ENCODE measurements at places on chromosomes 4 and X.

- peak; percentile 77 for ATAC-seq
Measured at GRCh38 chr4:158255727-158256324, 45.5 kb downstream of the TMEM144 start.

DNA sequence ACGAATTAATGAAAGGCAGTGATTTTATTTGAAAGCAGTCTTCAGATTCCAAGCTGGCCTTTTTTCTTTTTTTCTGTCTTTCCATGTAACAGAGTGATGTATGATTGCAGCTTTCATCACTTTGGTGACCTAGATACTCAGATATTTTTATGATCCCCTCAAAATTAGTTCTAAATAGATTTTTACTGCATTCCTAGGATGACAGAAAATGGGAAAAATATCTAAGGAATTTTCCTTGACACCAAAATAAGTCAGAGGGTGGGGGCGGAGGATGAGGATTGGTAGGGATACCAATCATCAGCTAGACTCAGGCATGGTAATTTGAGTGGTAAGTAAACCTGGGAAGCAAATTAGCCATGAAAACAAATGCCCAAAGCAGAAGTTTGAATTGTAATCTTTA lies 11.9 kb upstream of the HMGB2 start:
- ATAC-seq = peak; percentile 55

- no peak for ATAC-seq
Measured at GRCh38 chr4:81652069-81652478, 180.4 kb upstream of the RASGEF1B start.

GRCh38 chr4:83129264-83129663 lies 14.7 kb upstream of the PLAC8 start:
- ATAC-seq = no peak

DNA sequence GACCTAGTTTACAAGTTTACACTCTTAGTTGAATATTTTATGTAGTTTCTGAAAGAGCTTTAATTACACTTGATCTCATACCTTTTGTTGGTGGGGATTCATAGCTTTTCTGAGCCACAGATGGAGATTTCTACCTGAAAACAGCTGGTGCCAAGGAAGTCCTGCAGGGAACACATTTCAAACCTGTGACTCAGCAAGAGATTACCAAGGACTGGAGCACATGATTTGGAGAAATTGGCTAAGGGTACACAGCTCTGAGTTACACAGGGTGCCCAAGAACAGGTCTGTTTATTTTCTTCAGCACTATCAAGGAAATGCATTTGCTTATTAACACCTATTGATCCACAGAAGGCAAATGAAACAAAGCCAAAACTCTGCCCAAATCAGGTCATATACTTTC lies 691.5 kb downstream of the KCTD8 start:
- ATAC-seq = no peak

- peak; percentile 49 for ATAC-seq
Measured at GRCh38 chr4:57158221-57158620, 48.0 kb upstream of the IGFBP7 start.

- ATAC-seq = no peak
Measured at GRCh38 chr4:6024313-6024960, 6.2 kb upstream of the C4orf50 start.

DNA sequence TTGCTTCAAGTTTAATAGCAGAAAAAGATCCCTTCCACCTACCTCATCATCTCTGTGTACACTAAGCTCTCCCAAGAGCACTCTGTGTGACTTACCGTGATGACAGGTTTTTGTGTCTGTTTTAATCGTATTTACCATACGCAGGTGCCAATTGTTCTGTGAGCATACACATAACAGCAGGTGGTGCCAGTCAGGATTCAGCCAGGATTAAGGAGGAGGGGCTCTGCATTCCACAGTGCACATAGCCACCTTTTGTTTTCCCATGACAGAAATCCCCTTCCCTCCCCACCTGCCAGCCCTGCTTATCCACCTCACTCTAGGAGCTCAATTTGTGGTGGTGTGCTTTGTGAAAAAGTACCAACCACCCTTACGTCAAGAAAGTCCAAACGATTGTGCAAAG lies 14.8 kb downstream of the ANK2 start:
- ATAC-seq = no peak

DNA sequence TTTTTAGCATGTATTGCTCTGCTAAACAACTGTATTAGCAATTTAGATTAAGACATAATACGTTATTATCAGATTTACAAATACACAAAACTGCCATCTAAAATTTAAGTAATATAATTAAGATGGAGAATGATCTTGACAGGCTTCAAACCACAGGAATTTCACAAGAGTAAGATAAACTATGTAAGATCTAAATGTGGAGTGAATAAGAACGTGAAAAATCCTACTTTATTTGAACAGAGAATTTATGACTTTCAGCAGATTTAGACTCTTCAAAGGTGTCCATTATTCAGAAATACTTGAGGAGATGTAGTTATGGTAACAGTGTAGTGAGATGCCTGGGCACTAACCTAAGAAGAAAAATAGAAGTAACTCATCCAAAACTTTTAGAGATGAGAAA lies 73.2 kb downstream of the SLC4A4 start:
- no peak for ATAC-seq

- no peak for ATAC-seq
Measured at GRCh38 chrX:68084765-68085164, 348.5 kb downstream of the OPHN1 start.

DNA sequence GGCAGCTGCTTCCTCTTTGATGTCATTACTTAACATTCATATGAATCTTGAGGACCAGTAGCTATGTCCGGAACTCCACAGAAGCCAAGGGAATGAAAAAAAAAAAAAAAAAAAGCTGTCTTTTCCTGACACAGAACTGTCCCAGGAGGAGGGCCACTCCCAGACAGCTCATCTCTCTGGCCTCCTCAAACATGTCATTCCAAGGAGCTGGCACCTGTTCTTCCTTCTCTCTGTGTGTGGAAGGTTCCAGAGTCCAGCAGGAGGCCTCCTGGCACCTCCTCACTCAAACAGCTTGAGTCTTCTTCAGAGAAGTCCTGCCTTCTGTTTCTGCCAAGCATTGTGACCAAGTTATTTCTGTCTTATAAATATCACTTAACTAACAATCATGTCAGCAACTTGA lies 458.5 kb downstream of the AFF2 start:
- no peak for ATAC-seq

DNA sequence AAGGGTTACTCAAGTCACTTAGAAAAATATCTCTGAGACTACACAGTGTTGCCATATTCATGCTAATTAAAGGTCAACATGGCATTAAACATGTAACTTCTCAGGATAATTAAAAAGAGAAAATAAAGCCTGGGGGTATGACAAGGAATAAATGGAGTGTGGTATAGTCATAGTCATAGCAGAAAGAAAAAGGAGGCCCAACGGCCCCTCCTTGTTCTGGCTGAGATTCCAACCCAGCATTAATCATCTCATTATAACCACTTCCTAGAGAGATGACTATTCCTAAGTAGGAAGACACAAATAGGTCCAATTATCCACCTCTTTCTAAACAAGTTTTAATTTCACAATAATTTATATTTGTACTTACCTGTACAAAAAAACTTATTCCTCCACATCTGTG lies 778.4 kb upstream of the AADAT start:
- ATAC-seq = peak; percentile 53

GRCh38 chr4:107183155-107183774 lies 147.2 kb upstream of the DKK2 start:
- ATAC-seq = peak; percentile 99

DNA sequence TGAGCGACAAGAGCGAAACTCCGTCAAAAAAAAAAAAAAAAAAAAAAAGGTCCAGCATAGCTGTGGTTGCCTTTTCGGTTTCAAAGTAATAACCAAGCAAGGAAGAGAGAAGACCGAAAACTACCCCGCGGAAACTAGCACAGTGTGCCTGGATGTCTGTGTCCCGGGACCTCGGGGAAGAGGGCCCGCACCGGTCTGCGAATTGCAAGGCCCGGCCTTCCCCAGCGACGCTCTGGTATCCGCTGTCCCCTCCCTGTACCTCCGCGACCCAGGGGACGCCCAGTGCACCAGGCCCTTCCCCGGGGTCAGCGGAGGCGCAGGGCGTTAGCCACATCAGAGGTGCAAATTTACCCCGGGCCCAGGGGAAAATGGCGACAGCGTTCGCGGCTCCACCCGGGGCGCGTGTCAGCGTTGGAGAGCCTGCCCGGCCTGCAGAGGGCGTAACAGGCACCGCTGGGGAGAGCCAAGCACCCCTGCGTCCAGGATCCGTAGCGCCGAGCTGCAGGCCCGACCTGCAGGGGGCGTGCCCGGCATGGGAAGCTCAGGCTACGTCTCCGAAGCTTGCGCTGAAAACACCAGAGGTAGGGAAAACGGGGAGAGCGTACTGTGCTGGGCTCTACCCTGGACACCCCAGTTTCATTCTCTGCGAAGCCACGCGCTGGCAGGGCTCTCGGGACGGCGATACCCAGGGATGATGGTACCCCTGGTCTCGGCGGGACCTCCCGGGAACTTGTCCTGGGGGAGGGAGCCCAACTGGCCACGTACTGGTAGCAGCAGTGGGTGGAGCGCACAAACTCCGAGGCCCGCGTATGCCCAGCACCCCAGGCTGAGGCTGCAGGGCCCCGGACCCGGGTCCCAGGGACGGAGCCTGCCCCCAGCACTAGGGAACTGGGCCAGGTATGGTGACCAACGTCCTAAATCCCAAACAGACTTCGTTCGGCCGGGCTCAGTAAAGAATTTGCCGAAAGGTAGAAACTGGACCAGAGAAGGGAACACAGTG lies 16.2 kb downstream of the NKX6-1 start:
- ATAC-seq = peak; percentile 53

DNA sequence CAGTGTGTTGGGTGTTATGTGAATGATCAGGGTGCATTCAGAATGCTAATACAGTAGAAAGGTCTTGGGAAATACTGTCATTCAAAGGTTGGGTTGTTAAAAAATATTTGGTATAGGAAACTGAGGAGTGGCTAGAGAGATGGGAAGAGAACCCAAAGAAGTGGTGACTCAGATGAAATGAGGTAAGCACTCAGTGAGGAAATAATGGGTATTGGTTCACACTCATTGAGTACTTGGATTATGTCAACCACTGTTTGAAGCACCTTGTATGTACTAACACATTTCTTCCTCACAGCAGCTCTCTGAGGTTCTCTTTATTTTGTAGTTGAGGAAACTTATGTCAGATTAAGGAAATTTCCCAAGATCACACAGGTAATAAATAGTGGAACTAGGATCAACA lies 40.8 kb upstream of the NUDT6 start:
- ATAC-seq = no peak

GRCh38 chr4:155430895-155431795 lies 54.4 kb upstream of the MAP9 start:
- ATAC-seq = no peak

DNA sequence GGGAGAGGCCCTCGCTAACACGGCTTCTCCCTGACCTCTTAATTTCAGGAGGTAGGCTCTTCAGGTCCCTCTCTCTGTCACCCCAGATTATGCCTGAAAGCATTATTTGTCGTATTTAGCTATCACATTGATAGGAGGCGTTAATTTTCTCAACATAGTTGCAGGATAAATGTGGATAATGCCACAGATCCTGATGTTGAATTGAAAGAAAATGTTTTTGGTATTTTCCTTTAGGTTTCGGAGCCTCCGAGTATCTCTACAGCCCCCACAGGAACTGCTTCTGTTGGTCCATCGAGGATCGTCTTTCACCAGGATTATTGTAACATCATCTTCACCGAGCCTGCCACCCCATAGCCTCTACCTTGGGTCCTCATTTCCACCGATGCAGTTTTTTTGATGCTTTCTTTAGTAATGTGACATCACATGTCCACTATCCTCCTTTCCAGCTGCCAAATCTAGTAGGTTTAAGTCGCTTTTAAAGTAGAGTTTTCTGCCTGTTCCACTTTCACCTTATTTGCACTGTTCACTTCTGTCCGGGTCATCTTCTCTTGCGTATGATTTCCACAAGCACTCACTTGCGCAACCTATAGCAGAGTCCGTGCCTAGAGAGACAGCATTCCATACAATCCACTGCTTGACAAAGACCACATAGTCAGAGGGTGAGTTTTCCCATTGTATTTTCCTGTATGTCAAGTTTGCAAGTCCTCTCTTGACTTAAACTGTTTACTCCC lies 665 bp downstream of the TIGD2 start:
- peak; percentile 21 for ATAC-seq

DNA sequence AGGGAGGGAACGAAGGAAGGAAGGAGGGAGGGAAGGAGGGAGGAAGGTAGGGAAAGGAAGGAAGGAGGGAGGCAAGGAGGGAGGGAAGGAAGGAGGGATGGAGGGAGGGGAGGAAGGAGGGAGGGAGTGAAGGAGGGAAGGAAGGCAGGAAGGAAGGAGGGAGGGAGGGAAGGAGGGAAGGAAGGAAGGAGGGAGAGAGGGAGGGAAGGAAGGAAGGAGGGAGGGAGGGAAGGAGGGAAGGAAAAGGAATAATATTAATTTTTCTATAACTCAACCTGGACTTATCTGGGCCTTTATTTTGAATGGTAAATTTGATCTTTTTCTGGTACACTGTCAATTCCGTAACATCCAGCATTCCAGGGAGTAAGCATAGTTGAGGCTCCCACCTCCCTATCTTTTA lies 244.2 kb downstream of the SPRY1 start:
- ATAC-seq = no peak

DNA sequence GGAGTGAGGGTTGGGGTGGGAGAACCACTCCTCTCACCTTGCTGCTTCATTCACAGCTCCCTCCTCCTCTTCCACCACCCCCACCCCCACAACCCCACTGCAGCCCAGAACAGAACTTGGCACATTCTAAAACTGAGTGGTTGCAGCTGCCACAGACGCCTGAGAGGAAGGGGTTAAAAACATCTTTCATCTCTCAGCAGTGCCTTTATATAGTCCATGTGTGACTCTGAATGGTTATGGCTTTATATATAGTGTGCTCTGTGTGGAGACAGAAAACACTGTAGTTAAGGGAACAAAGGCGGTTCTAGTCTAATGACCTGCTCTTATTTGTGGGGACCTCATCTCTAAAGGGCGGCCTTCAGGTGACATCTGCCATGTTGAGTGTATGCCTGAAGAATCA lies 144.8 kb downstream of the BCOR start:
- ATAC-seq = no peak

DNA sequence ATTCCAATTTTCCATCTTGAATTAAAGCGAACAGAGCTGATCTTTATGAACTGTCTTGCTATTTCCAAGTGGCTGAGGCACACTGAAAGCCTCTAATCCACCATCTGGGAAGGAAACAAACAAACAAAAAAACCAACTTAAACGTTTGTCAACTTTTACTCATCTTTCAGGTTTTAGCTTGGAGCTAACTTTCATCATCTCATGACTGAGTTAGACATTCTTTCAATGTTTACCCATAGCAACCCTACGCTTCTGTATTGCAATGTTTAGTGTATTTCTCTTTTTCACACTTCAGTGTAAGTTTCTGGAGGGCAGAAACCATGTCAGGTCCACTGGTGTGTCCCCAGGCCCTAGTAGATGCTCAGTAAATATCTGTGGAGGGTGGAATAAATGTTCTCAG lies 343.8 kb downstream of the GBA3 start:
- no peak for ATAC-seq

DNA sequence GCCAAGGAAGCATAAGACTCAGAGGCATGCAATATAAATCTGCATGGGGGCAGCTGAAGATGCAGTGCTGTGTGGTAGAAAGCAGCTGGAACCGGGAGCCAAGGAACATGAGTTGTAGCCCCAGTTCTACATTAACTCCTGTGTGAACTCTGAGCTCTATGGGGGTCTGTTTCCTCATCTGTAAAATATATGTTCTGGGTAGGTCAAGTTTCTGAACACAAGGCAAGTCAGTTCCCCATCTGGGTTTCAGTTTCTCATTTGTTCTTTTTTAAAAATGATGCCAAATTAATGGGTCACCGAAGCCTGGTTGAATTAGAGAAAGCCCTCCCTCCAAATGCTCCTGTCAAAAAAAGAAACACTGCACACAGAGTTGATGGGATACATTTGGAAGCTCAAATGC lies 24.0 kb downstream of the UNC5C start:
- ATAC-seq = peak; percentile 8

Data from SK-N-SH treated with all-trans-retinoic acid at 6 μM for 48 hours (cell line).